ENCODE measurements at places on chromosomes 16 and 17. TPM values are rescaled to one million over a fixed set of nuclear protein-coding genes. Genes with fewer than 3 reads are reported as not detected.

GRCh38 chr16:28098959-28099945 lies 35.7 kb upstream of the GSG1L start:
- DNase-seq: peak; percentile 16

DNA sequence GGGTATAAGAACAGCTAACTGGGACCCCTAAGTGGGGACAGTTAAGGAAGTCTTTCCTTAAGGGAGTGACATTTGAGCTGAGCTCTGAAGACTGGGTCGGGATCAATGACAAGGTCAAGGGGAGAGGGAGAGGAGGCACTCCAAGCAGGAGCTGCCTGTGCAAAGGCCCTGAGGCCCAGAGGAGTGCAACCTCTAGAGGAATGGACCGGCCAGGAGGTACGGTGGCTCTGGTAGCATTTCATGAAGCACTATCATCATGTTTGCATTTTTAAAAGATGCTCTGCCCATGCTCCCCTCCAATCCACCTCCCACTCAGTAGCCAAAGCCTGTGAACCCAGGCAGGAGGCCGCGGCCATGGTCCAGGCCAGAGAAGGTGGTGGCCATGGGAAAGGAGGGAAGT lies 27.4 kb downstream of the RBFOX3 start:
- no peak for DNase-seq

- DNase-seq: no peak
Observed at GRCh38 chr17:50289991-50290702, 15.9 kb downstream of the TMEM92 start.

- no peak for DNase-seq
Observed at GRCh38 chr17:66426397-66427033, 124.1 kb downstream of the PRKCA start.

- no peak for DNase-seq
Observed at GRCh38 chr17:17892009-17892408, 55.2 kb upstream of the SREBF1 start.

DNA sequence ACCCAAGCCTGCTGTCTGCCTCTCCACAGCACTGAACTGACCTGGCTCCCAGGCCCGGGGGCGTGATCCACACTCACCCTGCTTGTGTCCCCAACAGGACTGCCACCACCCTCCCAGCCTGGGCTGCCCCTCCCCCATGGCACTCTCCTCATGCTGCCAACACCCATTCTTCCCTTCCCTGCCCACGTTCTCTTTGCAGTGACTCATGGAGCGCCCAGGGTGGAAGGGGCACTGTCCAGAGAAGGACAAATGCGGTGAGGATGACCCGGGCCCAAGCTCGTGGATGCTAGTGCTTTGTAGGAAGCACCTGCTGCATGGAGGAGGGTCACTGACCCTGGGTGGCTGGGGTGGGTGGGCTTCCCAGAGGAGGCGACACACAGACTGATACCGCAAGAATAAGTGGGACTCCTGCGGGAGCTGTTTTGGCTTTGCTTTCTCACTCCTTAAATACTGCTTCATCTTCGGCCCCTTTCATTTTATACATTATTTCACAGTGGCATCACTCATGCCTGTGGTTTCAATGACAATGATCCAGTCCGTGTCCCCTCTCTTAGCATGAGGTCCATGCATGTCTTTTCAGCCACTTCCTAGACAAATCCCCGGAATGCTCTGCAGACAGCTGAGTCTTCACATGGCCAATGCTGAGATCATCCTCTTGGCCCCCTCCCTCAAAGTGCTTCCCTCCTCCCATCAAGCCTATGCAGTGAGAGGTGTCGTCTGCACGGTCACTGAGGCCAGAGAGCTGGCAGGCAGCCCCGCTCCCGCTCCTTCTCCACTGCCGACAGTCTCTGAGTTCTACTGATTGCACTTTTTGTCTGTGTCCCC lies 17.6 kb downstream of the CDK5R1 start:
- no peak for DNase-seq

DNA sequence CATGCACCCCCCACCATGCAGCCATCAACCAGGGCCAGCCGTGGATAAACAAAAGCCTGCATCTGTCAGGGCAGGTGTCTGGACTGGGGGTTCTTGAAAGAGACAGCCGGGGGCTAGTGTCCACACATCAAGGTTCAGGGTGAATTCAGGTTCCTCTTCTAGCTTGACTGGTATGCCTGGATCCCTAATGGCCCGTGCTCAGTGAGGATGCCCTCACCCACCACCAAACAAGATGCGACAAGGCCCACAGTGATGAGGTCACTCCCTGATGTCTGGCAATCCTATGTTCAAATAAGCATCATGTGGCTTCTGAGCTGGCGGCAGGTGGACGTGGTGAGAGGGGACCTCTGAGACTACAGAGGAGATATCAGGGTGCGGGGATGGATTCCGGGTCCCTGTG lies 64.6 kb downstream of the GOSR1 start:
- DNase-seq: no peak

GRCh38 chr17:21100636-21101035 lies 26.1 kb upstream of the DHRS7B start:
- no peak for DNase-seq

DNA sequence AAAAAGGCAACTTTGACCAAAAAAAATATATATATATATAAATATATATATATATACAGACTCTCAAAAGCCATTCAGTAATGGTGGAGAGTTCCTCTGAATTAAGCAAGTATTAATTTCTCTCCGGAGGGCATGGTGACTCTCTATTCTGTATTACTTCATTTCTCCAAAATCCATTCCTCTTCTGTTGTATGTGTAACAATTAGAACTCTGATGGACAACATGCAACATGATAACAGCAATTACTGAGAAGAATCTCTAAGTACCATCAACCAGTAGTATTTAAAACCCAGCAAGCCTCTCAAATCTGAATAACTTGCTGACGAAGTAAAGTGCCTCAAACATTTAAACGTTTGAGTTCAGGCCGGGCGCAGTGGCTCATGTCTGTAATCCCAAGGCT lies 2.3 kb downstream of the GRB2 start:
- no peak for DNase-seq

DNA sequence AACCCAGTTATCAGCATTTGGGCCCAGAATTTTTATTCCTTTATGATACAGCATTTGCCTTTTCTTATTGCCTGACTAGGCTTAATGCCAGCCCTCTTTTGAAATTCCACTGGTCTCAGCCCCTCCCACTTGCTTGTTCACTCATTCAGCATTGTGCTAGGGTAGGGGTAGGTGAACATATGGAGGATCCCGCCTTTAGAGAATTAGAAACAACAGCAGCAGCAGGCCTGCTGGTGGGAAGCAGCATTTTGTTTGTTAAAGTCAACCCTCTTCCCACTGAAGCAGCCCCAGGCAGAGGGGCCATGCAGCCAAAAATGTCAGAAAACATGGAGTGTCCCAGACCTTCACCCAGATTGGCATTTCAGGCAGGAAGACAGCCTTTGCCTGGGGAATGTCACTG lies 1355.2 kb downstream of the CDH8 start:
- no peak for DNase-seq

DNA sequence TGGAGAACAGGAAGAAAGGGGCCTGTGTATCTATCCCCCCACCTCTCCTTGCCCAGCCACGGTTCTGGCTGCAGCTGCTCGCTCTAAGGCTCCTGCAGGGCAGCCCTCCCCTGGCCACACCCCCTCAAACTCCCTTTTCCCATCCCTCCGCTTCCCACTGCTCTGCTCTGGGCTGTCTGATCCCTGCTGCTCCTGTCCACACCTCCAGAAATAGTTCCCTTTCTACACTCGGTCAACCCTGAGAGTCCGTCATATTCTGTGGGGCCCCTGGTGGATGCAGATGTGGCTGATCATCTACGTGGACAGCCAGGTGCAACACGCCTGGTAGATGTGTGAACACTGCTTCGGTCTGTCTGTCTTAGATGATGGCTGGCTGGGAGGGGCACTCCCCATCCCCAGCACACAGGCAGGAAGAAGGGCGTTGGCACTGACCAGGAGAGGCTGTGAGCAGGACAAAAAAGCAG lies 19.3 kb upstream of the KRT19 start:
- no peak for DNase-seq

DNA sequence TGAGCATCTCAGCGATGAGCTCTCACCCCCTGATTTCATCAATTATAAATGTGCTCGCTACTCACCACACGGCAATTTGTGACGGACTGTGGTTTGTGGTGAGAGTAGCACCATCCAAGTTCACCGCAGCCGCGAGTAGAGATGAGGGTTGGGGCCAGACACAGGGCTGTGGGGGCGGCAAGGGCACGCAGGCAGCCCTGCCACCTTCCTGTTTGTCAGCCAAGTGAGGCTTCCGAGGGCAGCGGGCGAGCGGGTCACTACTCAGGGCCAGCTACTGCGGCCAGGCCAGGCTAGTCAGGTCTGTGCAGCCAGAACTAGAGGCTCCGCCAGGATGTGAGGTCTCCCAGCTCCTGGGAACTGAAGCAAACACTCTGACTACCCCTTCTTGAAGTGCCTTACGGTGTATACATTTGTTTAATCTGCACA lies 39.6 kb upstream of the MEOX1 start:
- no peak for DNase-seq

DNA sequence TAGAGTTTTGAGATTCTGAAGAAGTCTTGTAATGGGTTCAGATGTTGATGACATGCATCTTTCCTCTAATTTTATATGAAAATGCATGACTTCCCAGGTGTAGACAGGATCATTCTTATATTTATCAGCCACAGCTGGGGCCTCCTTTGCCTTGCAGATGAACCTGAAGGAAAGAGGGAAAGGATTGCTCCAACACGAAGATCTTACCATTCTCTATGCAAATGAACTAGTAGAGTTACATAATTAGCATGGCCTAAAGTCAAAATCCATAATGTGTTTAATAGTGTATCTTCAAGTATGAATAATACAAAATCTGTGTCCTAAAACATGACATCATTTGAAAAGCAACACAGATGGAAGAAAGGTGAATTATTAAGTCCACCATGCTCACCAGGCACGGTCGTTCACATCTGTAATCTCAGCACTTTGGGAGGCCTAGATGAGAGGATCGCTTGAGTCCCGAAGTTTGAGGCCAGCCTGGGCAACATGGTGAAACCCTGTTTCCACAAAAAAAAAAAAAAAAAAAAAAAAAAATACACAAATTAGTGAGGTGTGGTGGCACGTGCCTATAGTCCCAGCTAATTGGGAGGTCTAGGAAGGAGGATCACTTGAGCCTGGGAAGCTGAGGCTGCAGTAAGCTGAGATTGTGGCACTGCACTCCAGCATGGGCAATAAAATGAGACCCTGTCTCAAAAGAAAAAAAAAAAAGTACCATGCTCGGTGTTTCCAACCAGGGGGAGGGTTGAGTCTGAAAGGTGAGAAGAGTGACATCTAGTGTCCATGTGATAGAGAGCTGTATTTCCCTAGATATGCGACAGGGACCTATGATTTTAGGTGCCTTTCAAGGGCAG lies 6.3 kb downstream of the VWA3A start:
- DNase-seq: peak; percentile 64

DNA sequence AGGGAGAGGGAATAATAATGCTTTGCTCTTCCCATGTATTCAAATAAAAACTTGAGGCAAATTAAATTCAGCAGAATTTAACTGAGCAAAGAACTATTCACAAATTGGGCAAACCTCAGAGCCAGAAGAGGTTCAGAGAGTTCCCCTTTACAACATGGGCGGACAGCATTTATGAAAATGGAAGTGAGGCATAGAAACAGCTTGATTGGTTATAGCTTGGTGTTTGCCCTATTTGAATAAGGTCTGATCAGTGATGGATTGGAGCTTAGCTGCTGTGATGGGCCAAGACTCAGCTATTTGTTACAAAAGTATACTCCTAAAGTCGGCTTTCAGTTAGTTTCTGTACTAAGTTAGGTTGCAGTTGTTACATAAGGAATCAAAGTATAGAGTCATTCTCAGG lies 63.0 kb downstream of the TMEM100 start:
- DNase-seq: no peak

DNA sequence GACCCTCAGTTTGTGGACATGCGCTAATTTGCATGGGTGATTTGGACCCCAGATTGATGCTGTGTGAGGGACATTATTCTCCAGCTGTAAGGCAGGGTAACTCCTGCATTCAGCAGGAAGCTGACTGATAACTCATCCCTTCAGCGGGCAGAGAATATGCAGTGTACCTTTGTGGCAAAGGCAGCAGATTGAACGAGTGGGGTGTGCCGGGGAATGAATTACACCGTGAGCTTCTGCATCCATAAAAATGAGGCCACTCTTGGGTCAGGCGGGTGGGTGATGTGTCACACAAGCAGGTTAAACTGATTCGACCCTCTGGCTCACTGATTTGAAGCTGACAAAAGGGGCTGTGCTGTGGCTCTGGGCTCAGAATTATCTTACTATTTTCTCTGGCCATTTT lies 128.9 kb upstream of the PMFBP1 start:
- DNase-seq: no peak

- DNase-seq: no peak
Observed at GRCh38 chr16:69916462-69916861, 34.7 kb upstream of the CLEC18A start.

DNA sequence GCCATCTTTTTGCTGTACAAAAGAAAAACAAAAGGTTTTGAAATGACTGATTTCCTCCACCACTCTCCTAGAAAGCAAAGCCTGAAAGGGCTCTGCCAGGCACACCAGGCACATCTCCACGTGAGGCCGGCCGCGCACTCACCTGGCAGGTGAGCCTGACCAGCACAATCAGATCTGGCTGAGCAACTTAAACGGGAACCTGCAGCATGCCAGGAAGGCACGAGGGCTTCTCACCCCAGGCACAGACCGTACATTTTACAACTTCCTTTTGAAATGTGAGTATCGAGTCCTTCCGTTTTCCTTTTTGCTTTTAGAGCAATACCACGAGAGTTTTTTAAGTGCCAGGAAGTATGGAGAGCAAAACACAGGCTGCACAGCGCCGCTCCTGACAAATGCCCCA lies 22.5 kb downstream of the SLC38A10 start:
- DNase-seq: no peak

The CES5A gene
- 0.18 TPM for total RNA-seq

The TMEM106A gene
- total RNA-seq: 4.4 TPM
